ENCODE measurements at places on chromosomes 7 and 10. TPM values are rescaled to one million over a fixed set of nuclear protein-coding genes. Genes with fewer than 3 reads are reported as not detected.

Gene CLEC5A
- total RNA-seq: 0.64 TPM

GRCh38 chr10:99698504-99699080, 33.3 kb downstream of the COX15 start:
- no peak for DNase-seq

Gene TFAM
- 3.4 TPM for total RNA-seq

Gene CHRM2
- total RNA-seq: not detected

Gene FGL2
- 77.9 TPM for total RNA-seq

GRCh38 chr10:22252801-22253579, 35.2 kb upstream of the EBLN1 start:
- DNase-seq: peak; percentile 67

- DNase-seq: no peak
Measured at GRCh38 chr7:117138981-117139380, 183.9 kb downstream of the WNT2 start.

Gene RBP4
- 58.0 TPM for total RNA-seq

Gene TLX1
- not detected for total RNA-seq

GRCh38 chr7:36360244-36360643, 29.4 kb upstream of the ANLN start:
- DNase-seq: no peak

GRCh38 chr10:125694883-125695282, 11.9 kb upstream of the TEX36 start:
- DNase-seq: no peak

GRCh38 chr10:125708971-125709503, 10.5 kb upstream of the EDRF1 start:
- no peak for DNase-seq

- DNase-seq: no peak
Measured at GRCh38 chr7:91079487-91079886, 184.7 kb upstream of the FZD1 start.

DNA sequence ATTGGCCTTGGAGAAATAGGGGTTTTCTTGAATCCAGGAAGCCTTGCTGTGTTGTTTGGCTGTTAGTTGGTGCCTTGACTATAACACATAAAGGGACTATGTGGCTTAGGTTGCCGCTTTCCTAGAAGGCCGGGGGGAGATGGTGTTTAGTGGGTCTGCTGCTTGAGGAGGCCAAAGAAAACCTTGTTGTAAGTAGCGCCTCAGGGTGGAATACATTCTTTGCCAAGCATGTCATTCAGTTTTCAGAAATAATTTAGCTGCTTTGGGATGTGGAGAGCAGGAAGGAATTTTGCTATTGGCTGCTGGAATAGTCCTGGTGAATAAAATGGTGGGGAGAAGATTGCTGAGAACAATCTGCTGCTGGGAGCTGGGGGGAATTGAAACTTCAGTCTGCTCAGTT, 132.9 kb upstream of the WNT16 start:
- DNase-seq: no peak

GRCh38 chr7:108181073-108181985, 51.2 kb upstream of the LAMB4 start:
- no peak for DNase-seq

All from ascending aorta (tissue), 2 donors.